ENCODE measurements at places on chromosomes 13 and 19.

DNA sequence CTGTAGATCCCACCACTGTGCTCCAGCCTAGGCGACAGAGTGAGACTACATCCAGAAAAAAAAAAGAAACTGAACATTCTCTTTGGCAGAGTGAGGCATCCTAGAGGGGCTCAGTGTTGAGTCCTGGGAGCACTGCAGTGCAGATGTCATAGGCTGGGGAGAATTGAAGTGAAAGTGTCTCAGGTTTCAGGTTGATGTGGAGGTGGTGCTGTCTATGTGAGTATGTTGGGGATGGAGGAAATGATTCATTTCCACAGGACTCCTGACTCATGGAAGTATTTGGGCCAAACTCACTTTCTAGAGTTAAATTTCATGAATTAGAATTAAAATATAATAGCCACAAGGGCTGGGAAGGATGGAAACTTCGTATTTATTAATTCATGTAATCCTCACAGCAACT, 134.4 kb upstream of the TSC22D1 start:
- no peak for DNase-seq

DNA sequence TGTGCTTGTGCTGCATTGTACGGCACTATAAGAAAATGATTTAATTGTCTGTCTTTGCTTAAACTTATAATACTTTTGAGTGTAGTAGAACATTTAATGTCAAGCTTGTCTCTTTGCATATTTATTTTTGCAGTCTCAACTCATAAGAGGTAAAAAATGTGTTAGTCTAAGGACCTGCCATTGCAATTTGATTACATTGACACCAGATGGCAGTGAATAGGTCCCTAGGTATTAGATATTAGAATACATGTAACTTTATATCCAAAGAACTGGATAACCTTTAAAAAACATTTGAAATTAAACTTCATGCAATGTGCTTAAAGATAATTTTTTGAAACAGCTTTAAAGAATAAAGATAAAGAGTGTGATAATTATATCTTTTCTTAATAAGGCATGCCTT, 1421.3 kb downstream of the OLFM4 start:
- DNase-seq = no peak

DNA sequence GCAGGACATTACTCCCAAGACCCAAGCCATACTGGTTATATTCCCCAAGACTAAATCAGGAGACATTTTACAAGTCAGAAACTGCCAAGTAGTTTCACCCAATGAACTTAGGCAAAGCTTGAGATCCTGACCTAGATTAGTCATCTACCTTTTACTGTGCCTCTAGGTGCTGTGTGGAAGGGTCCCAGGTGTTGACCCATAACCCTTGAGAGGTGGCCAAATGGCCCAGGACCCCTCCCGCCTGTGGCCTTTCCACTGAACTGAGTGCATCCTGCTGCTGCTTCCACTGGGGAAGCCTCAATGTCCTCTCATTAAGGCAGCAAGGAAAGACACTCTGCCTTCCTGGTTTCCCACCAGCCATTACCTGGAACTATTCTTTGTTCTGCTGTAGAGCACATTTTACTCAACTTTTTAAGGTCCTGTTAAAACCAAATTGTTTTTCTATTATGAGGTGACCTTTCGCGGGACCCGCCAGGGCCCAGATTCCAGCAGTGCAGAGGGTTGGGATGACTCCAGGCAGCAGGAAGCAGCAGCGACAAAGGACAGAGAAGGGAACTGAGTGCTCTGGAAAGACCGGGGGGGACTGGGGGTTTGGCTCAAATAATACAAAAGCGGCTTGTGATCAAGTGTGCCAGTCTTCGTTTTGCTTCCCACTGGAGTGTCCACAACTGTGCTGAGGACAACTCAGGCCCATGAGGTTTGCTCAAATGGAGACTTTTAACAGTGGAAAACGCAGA, 27.1 kb downstream of the ANKRD10 start:
- DNase-seq = no peak

- DNase-seq = no peak
Measured at GRCh38 chr13:53460796-53461195, 432.2 kb downstream of the OLFM4 start.

- DNase-seq = no peak
Measured at GRCh38 chr19:3137119-3137518, 1.3 kb downstream of the GNA15 start.

GRCh38 chr13:108342369-108343289, 73.1 kb downstream of the TNFSF13B start:
- DNase-seq = peak; percentile 29

DNA sequence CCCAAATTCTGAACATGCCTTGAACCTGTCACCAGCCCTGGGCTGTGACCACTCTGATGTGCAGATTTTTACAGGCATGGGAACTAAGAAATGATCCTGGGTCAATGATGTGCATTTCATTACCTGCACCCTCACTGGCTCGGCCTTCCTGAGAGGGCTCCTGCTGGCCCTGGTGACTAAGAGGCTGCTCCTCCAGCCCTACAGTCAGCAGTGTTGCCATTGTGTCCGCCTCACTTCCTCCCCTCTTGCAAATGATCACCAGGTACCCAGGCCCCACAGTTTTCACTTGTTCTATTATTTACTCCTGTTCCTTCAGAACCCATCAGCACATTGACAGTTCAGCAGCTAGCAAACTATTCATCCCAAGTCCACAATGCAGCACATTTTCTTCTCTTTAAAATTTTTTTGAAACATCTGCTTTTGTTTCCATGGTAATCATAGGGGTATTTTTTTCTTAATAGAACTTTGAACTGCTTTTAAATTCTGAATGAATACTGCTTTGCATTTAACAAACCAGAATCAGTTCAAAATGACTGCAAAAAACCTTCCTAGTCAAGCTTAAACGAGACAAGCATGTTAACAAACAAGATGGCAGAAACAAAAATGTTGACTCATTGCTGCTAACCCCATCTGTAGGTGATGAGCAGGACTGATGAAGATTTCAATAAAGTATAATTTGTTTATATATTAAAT, 29.3 kb downstream of the STARD13 start:
- no peak for DNase-seq

- no peak for DNase-seq
Measured at GRCh38 chr13:48858122-48858902, 117.4 kb upstream of the FNDC3A start.

- DNase-seq = no peak
Measured at GRCh38 chr19:58554494-58555368, at the start of gene CHMP2A. CHMP2A (minus strand) TSS chr19:58555105; CDS start chr19:58554212, 893 bp downstream.

- DNase-seq = no peak
Measured at GRCh38 chr19:40928850-40929249, 46.8 kb upstream of the CYP2A7 start.

DNA sequence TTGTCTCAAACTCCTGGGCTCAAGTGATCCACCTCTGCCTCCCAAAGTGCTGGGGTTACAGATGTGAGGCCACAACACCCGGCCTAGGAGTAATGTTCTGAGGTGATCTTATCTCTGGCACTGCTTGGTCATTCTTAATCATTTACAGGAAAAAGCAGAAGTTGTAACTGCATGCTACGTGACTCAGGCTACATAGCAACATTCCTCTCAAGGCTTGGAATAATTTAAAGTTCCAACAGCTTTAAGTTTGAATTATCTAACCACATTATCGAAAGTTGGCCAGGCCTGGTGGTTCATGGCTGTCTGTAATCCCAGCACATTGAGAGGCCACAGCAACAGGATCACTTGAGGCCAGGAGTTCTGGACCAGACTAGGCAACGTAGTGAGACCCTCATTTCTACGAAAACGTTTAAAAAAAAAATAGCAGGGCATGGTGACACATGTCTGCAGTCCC, 3.9 kb upstream of the B9D2 start:
- no peak for DNase-seq

DNA sequence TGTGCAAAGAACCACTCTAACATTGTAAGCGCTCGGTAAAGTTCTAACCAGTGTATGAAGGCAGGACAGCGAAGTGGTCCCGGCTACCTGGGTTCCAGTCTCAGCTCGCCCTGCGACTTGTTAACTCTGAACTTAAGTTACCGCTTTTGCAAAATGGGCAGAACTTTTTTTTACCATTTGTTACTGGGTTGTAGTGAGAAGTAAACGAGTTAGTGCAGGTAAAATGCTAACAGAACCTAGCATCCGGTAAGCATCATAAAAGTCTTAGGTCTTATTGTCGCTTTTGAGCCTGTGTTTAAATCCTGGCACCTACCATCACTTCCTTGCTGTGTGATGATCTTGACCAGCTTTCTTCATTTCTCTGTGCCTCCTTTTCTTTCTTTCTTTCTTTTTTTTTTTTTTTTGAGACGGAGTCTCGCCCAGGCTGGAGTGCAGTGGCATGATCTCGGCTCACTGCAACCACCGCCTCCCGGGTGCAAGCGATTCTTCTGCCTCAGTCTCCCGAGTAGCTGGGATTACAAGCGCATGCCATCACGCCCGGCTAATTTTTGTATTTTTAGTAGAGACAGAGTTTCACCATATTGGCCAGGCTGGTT, 734 bp upstream of the TRMT1 start:
- no peak for DNase-seq

DNA sequence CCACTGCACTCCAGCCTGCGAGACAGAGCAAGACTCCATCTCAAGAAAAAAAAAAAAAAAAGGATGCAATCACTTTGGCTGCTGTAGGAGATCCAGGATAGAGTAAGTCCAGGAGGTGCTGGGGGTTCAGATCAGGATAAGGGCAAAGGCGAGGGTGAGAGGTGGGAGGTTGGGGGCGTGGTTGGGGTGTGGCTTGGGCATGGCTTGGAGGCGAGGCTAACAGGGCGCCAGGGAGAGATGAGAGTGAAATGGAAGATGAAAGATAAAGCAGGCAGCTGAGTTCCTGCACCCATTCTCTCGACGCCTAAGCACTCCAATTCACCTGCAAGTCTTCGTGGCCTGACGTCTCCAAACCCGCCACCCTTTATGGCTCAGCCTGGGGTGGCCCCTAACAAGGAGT, 25.0 kb upstream of the ZNRF4 start:
- DNase-seq = no peak
